ENCODE measurements at places on chromosomes 1 and 21.

DNA sequence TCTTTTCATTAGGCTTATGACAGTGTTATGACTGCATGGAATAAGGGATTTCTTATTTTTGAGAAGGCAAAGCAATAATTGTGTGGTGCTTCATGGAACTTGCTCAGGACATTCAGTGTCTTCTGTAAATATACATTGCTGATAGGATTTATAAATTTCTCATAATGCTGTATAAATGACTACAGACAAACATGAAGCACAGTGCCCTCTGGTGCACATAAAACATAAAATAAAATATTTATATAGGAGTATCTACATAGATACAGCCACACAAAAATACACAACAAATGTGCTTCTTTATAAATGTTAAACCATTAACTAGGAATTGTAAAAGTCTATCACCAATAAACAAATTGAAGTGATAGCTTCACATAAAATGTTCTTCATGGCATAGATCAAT lies 24.1 kb downstream of the BRINP3 start:
- no peak for DNase-seq

DNA sequence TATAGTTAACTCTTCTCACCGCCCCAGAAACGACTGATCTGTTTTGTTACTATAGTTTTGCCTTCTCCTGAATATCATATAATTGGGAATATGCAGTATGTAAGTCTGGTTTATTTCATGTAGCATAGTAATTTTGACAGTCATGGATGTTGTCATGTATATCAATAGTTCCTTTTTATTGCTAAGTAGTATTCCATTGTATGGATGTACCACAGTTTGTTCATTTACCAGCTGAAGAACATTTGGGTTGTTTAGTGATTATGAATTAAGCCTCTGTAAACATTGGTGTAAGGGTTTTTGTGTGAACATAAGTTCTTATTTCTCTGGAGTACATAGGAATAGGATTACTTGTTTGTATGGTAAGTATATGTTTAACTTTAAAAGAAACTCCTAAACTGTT lies 55.5 kb downstream of the ACTL8 start:
- DNase-seq: no peak

DNA sequence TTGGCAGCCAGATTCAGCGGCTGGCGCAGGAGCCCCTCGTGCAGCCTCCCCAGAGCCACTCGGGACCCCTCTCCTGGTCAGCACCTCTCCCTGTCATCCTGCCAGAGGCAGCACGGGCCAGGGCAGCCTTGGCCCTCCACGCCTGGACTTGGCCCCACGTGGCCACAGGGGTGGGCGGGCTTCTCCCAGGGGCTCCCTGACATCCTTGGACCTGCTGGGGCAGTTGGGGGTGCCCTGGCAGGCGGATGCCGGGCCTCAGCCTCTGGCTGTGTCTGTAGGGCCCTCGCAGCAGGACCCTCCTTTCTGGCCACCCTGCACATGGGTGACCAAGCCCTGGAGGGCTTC lies 60.2 kb downstream of the MORN1 start:
- DNase-seq: no peak

DNA sequence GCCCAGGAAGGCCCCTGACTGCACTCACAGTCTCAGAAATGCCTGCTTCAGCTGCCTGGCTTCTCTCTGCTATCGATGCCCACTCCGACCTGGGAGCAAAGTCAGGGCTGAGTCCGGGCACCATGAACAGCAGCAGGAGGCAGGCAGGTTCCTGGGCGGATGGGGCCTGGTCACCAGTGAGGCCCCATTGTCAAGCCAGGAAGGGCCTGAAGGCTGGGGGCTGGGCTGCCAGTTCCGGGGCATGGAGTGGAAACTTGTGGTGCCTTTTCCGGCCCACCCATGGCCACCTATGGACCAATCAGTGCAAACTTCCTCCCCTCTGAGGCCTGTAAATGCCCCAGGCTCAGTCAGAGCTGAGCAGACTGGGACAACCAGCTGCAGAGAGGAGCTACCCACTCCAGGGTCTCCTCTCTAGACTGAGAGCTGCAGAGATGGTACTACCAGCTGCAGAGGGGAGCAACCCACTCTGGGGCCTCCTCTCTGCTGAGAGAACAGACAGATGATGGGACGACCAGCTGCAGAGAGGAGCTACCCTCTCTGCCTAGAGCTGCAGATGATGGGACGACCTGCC lies 286.5 kb downstream of the SMYD3 start:
- DNase-seq: no peak

GRCh38 chr1:36913484-36914060 lies 120.7 kb downstream of the GRIK3 start:
- peak; percentile 6 for DNase-seq
